ENCODE measurements at places on chromosomes 7 and 10. TPM values are rescaled to one million over a fixed set of nuclear protein-coding genes. Genes with fewer than 3 reads are reported as not detected.

TFR2 gene
- polyA plus RNA-seq = 0.45 TPM

PRPS1L1 gene
- polyA plus RNA-seq = not detected

GRM3 gene
- polyA plus RNA-seq = 0.33 TPM

TET1 gene
- 9.7 TPM for polyA plus RNA-seq

PRSS1 gene
- not detected for polyA plus RNA-seq
